Neuronal stem cell (in vitro differentiated cells): ENCODE measurements at places on chromosomes 6 and 20.

GRCh38 chr6:100301731-100302130 is 163.0 kb downstream of the SIM1 start:
- no peak for DNase-seq

DNA sequence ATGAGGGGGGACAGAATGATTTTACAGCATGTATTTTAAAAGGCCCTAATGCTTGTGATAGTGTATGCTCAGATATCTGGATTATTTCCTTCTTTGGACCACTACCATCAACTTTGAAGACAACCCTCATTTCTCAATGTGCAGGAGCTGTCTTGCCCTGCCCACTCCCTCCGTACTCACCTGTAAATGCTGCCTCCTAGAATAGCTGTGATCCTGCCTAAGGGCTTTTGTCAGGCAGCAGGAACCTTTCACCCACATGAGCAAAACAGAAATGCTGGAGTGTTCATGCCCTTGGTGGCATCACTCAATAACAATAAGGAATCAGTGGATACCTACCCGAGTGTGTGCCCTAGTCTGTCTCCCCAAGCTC is 723.6 kb upstream of the FLRT3 start:
- no peak for DNase-seq

- DNase-seq: no peak
Measured at GRCh38 chr20:40993794-40994540, 34.7 kb upstream of the TOP1 start.

DNA sequence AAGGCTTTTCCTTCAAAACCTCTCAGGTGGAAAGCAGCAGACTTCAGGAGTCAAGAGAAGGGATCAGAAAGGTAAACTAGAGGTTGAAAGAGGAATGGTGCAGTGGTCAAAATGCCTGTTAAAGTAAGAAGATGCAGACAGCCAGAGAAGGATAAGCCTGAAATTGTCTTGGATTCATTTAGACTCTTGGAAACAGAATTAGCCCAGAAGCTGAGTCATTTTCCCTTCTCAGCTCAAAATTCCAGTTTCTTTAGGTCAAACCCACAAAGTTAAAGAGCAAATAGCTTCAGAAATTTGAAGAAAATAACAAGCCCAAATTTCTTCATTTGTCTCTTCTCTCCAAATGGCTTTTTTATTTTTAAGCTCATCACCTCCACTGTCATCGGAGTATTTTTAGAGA is 73.9 kb downstream of the DHX35 start:
- DNase-seq: no peak
